NCI-H1694 treated with DMSO at 0.1 percent for 48 hours (cell line): ENCODE measurements at places on chromosomes 13 and 19.

GRCh38 chr13:33721724-33722123, 96.2 kb upstream of the RFC3 start:
- no peak for DNase-seq

DNA sequence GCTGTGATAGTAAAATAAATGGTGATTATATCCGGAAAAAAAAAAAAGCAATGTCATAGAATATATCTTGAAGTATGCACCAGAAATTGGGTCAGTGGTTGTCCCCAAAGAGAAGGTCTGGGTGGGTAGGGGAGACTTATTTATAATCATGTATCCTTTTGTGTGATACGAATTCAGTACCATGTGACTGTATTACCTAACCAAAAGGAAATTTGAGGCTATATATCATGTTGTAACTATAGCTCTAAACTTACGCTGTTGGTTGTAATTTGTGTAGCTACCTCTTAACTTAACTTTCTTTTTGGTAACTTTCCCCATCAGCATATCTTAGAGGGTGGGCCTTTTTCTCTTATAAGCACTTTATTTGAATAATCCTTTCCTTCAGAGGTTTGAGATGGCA, 25.2 kb upstream of the KCTD4 start:
- no peak for DNase-seq

- no peak for DNase-seq
Measured at GRCh38 chr13:92530364-92530763, 696.2 kb upstream of the GPC6 start.

- no peak for DNase-seq
Measured at GRCh38 chr13:42820451-42820850, 39.1 kb downstream of the FAM216B start.

DNA sequence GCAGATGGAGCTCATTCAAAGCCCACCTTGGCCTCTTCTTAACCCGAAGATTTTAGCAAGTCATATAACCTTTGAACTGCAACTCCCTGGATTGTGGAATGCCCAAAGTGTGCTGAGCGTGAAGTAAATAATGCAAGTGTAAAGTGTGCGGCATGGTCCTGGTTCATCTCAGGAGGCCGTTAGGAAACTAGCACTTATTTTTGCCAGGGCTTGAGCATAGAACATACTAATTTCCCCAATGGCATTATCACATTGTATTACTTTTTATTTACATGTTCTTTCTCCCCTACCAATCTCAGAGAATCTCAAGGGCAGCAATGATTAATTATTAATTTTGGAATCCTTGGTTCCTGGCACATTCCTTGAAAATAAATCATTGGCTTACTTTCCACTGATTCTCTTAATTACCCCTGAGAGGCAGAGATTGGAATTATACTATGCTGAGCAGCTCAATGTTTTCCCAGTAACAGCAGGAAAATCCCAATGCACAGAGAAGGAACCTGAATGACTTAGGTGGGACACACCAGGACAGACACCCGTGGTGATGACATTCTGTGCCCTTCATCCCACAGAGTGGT, 128.8 kb upstream of the GJB6 start:
- DNase-seq, result no peak

- DNase-seq, result no peak
Measured at GRCh38 chr13:21075011-21075378, 13.6 kb upstream of the LATS2 start.

GRCh38 chr19:46497773-46498172, 2.1 kb upstream of the PNMA8B start:
- no peak for DNase-seq

DNA sequence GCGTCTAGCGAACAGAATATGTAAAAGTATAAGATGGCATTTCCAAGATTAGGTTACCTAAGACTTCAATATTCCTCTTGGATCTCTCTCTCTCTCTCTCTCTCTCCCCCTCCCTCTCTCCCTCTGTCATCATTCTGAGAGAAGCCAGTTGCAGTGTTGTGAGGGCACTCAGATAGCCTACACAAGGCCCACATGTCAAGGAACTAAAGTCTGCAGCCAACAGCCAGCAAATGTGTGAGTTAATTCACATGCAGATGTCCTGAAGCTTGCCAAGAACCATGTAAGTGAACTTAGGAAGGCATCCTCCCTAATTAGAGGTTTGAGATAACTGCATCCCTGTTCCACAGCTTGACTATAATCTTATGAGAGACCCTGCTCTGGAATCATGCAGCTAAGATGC, 822.9 kb upstream of the PRR20A start:
- no peak for DNase-seq

GRCh38 chr19:41521931-41522555, 53.9 kb upstream of the CEACAM21 start:
- DNase-seq, result no peak

- no peak for DNase-seq
Measured at GRCh38 chr13:75670496-75670895, 34.4 kb downstream of the LMO7 start.

- no peak for DNase-seq
Measured at GRCh38 chr13:19059016-19059780, 122.4 kb downstream of the TUBA3C start.

- no peak for DNase-seq
Measured at GRCh38 chr13:95564733-95565291, 12.3 kb downstream of the CLDN10 start.

DNA sequence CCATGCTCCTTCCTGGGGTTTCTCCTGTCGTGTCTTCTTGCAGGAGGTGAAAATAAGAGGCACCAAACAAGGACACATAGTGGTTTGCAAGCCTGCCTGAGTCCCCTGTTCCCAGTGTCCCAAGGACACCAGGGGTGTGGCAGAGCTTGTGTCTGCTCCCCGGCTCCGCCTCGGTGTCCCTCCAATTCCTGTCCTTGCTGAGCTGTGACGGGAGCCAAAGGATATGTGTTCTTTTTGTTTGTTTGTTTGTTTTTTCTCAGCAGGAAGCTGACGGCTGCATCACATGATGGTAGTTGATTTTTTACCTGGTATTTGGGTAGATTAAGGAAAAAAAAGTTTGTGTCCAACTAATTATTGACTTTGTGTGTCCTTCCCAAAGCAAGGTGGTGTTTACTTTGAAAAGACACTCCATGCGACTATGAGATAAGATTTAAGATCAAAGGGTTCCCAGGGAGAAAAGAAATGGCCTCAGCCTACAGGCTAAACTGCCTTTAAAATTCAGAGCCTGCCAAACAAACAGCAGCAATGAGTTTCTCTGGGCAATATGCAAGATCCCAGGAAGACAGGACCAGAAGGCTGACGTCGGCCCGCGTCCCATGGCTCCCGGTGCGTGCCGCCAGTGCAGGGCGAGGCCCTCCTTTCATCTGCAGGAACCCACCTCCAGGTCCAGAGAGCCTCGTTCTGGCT, 50.8 kb upstream of the XPO4 start:
- DNase-seq, result no peak

- DNase-seq, result no peak
Measured at GRCh38 chr13:98528663-98529064, 48.2 kb downstream of the STK24 start.
